ENCODE measurements at places on chromosomes 1 and 21. TPM values are rescaled to one million over a fixed set of nuclear protein-coding genes. Genes with fewer than 3 reads are reported as not detected.

DNA sequence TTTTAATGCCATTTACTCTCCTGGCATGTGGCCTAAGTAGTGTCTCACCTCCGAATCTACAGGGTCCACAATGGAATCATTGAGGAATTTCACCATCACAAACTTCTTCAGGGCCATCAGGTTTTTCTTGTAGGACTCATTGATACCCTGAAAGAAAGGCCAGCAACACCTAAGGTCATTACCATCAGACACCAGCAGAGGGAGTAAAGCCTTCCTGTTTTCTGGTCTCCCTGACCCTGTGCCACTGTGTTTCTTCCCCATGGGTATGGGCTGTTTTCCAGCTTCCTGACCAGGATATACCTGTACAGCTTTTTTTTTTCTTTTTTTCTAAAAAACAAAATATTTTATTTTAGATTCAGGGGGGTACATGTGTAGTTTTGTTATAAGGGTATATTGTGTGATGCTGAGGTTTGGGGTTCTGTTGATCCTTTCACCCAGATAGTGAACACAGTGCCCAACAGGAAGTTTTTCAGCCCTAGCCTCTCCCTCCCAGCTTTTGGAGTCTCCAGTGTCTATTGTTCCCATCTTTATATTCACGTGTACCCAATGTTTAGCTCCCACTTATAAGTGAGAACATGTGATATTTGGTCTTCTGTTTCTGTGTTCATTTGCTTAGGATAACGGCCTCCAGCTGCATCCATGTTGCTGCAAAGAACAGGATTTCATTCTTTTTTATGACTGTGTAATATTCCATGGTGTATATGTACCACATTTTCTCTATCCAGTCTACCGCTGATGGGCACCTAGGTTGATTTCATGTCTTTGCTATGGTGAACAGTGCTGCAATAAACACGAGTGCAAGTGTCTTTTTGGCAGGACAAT lies 18.3 kb downstream of the PPT1 start:
- peak; percentile 35 for DNase-seq

OR2T33 gene
- not detected for total RNA-seq

FAM131C gene
- 1.2 TPM for total RNA-seq

GRCh38 chr1:111777301-111777700 lies 21.6 kb downstream of the DDX20 start:
- no peak for DNase-seq

DNA sequence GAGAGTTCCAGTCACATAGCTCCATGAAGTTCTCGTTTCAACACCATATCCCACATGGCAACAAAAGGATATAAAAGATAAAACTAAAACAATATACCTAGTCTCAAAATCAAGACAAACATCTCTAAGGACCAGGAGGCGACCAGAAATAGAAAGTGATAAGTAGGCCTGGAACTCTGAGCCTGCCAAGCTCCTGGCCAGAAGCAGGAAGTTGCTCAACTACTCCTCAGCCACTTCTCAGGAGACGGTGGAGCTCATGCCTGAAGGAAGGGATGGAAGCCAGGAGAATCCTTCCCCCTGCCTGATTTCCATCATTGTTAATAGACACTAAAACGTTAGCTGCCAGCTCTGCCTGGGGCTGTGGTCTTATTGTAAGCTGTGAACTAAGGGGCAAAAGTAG lies 94.7 kb downstream of the DISP1 start:
- no peak for DNase-seq

DNA sequence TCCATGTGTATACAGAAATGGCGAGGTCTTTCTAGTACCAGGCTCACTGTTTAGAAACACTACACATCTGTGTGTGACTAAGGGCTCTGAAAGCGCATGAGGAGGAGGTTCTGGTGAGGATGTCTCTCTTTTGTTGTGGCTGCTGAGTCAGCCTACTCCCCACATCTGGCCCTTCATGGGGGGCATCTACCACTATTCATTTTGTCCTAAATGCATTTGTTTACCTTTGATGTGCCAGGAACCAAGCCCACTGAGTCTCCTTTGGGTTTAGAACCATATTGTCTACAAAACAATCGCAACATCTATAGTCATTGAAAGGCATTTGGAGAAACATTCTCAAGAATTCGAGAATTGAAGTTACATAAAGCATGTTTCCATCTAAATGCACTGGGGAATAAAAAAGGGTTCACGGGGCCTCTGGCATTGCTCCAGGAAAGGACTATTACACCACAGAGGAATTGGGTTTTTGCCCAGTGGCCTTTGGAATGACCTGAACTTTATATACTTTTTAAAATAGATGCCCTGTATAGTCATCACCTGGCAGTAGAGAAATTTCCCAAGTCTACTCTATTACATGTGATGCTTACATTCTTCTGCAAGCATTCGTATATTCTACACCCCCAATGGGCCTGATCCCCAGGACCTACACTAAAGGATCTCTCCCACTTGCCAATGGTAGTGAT lies 35.1 kb upstream of the ADORA3 start:
- peak; percentile 16 for DNase-seq

DNA sequence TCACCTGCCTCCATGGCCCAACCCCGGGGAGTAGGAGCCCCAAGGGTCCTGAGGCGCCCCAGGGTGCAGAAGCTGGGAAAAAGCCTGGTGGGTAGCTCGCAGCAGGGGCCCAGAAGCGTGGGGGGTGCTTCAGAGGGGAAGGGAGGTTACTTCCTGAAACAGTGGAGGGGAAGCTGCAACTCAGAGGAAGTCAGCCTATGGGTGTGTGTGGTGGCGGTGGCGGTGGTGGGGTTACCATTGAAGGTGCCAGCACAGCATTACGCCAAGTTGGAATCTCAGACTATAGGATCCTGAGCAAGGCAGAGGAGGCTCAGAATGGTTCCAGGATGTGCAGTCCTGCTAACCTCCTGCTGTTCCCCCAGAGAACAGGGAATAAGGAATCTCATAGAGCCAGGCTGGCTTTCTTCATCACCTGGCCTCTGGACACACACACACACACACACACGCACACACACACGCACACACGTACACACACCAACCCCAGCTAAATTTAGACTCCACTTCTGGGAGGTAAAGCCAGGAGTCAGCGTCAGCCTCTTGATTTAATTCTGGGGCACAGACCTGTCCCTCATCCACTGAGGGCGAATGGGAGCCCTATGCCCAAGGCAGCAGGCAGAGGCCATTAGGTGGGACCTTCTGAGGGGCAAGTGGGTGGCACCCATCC lies 1.3 kb downstream of the DENND4B start:
- DNase-seq = peak; percentile 65

GRCh38 chr1:152185544-152186391 lies 26.7 kb upstream of the RPTN start:
- DNase-seq = peak; percentile 18

OLIG2 gene
- not detected for total RNA-seq

DNA sequence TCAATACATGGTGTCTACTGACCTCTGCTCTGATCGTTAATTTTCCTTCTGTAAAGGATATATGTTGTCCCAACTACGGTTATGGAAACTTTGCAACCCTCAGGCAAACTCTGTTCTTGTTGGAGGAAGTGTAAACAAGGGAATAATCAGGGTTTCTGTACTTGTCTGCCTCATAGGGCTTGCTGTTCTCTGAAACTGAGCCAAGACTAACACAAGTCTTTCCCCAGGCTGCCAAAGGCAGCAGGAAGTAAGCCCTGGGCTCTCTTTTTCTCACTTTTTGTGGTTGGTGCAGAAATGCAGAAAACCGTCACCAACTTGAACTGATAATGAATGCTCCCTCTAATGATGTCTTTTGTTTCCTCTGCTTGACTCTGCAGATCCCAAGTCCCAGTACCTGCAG lies 7.6 kb downstream of the CYP4X1 start:
- DNase-seq = no peak

LCE1B gene
- not detected for total RNA-seq

DNA sequence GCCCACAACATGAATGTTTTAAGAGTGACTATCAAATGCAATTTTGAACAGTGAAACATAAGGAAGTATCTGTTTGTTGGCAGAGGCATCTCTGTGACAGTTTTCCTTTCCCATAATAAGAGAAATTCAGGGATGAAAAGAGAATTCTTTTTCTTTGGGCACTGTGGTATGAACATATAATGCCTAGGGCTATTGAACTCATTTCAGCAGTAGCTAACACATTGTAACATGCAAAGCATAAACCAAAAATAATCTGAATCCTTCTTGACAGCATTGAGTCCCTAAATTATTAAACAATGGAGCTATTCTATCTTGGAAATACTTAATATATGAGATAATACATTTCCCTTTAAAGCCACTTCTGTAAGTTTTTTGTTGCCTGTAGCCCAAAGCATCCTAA lies 633.0 kb upstream of the B3GALT2 start:
- DNase-seq = no peak

DNA sequence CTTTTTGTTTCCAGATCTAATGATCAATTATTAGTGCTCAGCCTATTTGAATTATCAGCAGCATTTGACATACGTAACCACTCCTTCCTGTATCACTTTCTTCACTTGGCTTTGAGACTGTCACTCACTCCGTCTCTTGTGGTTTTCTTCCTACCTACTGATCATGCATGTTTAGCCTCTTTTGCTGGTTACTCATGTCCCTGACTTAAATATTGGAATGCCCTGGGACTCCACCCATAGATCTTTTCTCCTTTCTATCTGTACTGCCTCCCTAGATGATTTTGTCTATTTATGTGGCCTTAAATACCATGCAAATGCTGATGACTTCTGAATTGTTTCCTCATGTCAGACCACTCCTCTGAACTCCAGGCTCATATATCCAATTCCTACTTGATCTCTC lies 57.7 kb upstream of the PDE4B start:
- DNase-seq = no peak

DNA sequence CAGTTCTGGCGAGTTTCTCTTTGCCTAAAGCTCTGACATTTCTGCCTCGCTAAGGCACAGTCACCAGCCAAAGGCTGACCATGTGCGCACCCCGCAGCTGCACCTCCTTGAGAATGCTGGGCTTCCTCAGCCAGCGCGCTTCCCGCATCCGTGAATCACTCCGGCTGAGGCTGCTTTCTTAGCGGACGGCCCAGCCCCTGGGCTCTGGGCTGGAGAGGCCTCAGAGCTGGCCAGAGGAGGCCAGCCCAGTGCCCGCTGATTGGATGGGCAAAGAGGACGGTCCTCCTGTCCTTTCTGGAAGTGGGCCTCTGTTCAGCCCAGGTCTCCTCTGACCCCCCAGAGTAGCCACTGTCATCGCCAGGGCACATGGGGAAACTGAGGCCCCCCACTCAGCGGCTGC lies 56.1 kb downstream of the PRDM16 start:
- DNase-seq = no peak

CDC7 gene
- 0.68 TPM for total RNA-seq

GRCh38 chr21:31577271-31577670 lies 82.2 kb upstream of the SOD1 start:
- no peak for DNase-seq

DNA sequence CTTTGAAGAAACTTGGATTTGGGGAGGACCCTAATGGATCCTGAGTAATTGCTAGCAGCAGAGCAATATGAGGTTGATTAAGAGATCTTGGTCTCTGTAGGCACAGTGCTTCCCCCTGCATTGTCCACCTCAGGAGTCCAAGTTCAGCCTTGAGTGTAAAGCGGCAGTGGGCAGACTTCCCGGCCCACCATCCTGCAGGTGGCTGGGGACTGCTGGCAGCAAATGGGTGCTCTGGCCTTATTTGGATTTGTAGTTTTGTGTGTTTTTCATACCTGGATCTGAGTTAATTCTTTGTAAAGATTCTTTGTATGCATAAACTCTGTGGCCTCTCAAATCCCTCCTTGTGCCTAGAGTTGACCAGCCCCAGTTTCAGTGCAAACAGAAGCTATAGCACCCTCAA lies 7.6 kb downstream of the BARHL2 start:
- no peak for DNase-seq

VWA1 gene
- total RNA-seq = 82.0 TPM

STPG1 gene
- total RNA-seq = 33.7 TPM

DNA sequence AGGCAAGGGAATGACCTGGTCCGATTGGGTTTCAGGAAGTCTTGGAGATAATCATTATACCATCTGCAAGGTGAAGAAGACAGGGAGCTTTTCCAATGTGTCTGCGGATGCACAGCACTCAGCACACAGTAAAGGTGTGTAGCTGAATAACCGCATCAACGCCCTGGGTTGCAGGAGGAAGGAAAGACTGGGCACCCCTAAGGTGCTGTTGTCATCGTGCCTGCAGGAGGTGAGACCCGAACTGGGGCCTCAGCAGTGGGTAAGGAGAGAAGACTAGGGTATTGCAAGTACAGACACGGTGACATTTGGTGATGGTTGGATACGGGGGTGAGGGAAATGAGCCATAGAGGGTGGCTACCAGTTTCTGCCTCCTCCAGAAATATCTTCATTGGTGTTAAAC lies 1.1 kb upstream of the TRIM62 start:
- no peak for DNase-seq

GRCh38 chr1:229094476-229095311 lies 176.2 kb upstream of the RAB4A start:
- no peak for DNase-seq

DNA sequence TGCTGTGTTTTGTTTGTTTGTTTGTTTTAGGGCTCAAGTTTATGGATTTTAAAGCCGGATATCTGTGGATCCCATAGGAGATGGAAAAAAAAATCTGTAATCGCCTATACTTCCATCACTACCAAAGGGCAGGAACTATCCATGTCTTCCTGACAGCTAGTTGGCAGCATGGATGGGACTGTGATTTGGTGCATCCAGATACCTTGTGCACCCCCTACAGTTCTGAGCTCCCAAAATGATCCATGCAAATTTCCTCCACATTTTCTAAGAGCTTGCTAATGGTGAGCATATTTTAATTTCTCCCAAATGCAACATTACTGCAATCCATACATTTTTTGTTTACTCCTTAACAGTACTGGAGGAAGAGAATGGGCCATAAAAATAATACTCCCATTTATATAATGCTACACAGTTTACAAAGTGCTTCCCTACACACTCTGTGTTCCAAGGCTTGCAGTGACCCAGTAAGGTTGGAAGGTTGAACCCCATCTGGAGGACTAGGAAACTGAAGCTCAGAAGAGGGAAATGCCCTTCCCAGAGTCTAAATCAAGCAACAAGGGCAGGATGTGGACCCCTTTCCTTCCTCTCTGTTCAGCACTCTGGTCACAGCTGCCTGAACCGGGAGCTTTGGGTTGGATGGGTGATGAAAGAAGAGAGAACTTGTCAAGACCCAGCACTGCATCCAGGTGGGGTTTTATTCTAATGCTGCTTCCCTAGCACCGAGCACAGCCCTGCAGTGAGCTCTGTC lies 48.0 kb downstream of the CAPN8 start:
- no peak for DNase-seq

DNA sequence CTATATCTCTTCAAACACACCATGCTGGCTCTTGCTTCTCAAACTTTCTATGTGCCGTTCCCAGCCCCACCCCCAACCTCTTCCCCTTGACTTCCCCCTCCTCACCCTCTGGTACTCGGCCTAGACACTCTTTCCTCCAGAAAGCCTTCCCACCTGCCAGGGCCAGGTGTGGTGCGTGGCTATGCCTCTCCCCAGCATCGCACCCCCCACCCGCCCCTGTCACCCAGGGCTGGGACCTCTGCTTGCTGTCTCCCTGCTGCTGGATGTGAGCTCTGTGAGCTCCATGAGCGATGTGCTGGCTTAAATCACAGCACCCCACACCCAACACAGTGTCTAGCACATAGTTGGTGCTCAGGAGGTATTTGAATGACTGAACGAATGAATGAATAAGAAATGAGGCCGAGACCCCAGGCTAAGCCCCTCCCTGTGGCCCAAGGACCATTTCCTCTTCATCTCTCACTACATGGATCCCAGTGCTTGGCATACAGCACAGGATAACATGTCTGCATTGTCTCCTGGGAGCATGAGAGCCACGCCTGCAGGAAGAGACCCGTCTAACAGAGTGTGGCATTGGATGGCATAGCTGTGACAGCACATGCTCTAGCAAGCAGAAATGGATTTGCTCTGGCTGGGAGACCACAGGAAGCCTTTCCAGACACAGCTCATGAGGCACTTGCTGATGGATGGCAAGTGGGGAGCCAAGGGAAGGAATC lies 19.7 kb downstream of the TNNT2 start:
- no peak for DNase-seq

GRCh38 chr1:243409284-243409683 lies 153.4 kb downstream of the SDCCAG8 start:
- no peak for DNase-seq

Data from transverse colon (tissue), 4 donors.